Activated T-helper 2 cell treated with anti-CD3 and anti-CD28 coated beads, Interferon-gamma antibody, Interleukin-2, Interleukin-4, amounts not matched to agents 10 μg/mL and 5 μg/mL and 100 μg/mL, durations not matched to agents 14 hours and 24 hours and 36 hours (primary cell): ENCODE measurements at places on chromosomes 16 and 17. TPM values are rescaled to one million over a fixed set of nuclear protein-coding genes. Genes with fewer than 3 reads are reported as not detected.

GRCh38 chr17:78524870-78525510 is 52.2 kb downstream of the DNAH17 start:
- H3K4me3 ChIP-seq = no peak overlapping the region
- no peaks in the 10 kb centered on the region for H3K36me3 ChIP-seq
- DNase-seq = no peak
- H3K4me1 ChIP-seq = no peaks in the 10 kb centered on the region
- H3K27ac ChIP-seq = no peak overlapping the region
- peaks cover 7% of the 10 kb centered on the region for H3K27me3 ChIP-seq

GRCh38 chr17:74796211-74796610 is 20.1 kb upstream of the NAT9 start:
- H3K27me3 ChIP-seq = no peaks in the 10 kb centered on the region
- no peak overlapping the region for H3K27ac ChIP-seq
- peaks cover 6% of the 10 kb centered on the region for H3K4me1 ChIP-seq
- peaks cover 36% of the 10 kb centered on the region for H3K36me3 ChIP-seq
- no peak for DNase-seq

DNA sequence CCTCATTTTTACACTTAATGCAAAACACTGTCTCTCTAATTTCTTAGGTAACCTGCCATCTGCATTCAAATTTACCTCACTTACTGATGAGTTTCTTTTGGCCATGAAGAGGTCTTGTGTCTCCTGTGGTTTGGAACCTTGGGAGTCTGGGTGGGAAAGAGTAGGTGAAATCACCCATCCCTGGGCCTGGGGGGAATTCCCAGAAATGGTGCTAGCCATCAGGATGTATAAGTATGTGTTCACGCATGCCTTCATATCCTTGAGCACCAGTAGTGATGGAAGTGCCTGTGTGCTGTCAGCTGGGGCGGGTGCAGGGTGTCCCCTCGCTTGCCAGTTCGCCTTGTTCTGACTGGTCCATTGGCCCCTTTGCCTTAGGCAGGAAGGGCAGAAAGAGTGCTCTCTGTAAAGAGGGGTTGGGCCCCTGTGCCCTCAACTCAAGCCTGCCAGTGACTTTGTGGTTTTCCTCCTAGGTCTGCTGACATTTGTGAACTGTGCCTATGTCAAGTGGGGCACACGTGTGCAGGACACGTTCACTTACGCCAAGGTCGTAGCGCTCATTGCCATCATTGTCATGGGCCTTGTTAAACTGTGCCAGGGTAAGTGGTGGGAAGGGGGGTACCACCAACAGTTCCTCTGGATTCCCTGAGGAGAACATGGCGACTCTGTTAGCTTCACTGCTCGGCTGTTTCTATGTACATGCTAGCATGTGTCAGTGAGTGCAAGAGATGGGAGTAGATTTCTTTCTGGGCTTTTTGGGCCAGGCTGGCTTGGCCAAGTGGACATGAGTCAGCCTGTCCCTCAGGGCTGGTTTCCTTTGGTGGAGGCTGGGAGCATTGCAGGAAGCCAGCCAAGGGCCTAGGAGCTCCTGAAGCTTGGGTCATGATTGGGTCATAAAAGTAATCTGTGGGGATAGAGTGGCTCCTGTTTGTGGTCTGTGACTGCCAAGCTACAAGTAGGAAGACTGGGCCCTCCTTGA is 23.2 kb downstream of the SLC7A6OS start:
- H3K27me3 ChIP-seq = no peaks in the 10 kb centered on the region
- peaks cover 85% of the 10 kb centered on the region for H3K4me1 ChIP-seq
- H3K4me3 ChIP-seq = peak overlapping the region; percentile 1
- DNase-seq = no peak

- H3K4me3 ChIP-seq = no peak overlapping the region
- H3K36me3 ChIP-seq = peaks cover 9% of the 10 kb centered on the region
- peaks cover 39% of the 10 kb centered on the region for H3K4me1 ChIP-seq
- DNase-seq = no peak
- no peak overlapping the region for H3K27ac ChIP-seq
Observed at GRCh38 chr16:3186946-3187690, 886 bp upstream of the OR1F1 start.

Gene CCL7
- total RNA-seq = not detected in 2 replicates

GRCh38 chr17:35577830-35578196 is 558 bp downstream of the PEX12 start:
- peaks cover 2% of the 10 kb centered on the region for H3K27me3 ChIP-seq
- H3K27ac ChIP-seq = peak overlapping the region; percentile 91
- peaks cover 18% of the 10 kb centered on the region for H3K36me3 ChIP-seq
- H3K4me1 ChIP-seq = peaks cover 25% of the 10 kb centered on the region

- H3K27ac ChIP-seq = no peak overlapping the region
- no peaks in the 10 kb centered on the region for H3K27me3 ChIP-seq
- H3K4me3 ChIP-seq = no peak overlapping the region
- no peak for DNase-seq
- H3K36me3 ChIP-seq = peaks cover 10% of the 10 kb centered on the region
- H3K4me1 ChIP-seq = peaks cover 10% of the 10 kb centered on the region
Observed at GRCh38 chr16:87696726-87697125, 69.1 kb downstream of the KLHDC4 start.

Gene TEKT5
- total RNA-seq = not detected in 2 replicates

DNA sequence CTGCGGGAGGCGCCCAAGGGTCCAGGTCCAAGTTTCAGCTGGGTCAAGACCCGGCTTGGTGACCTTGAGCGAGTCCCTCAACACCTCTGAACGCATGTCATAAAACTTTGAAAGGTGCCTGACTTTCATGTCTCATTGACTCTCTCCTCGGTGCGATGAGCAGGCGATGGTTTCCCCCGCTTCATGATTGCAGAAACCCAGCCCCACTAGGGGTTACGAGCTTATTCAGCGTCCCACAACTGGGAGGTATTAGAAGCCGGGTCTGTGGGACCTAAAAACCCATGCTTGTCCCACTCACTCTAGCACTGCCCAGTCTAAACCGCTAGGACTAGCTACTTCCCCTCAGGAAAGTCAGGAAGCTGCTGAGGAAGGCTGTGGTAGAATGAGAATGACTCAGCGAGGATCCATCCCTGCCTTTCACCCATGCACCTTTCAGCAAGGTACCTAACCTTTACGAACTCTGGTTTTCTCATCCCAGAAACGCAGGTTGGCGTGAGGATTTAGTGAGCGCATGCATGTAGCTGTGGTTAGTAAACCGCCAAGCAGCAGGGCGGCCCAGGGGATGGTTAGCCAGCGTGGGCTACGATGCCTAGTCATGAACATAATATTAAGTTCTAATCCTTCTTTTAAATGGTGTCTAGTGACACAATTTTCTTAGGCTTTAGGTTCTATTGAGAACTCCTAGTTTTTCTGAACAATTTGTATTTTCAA is 26.2 kb upstream of the RFFL start:
- H3K27ac ChIP-seq = peak overlapping the region; percentile 92
- peaks cover 41% of the 10 kb centered on the region for H3K4me1 ChIP-seq
- peak overlapping the region; percentile 84 for H3K4me3 ChIP-seq
- DNase-seq = peak; percentile 26
- no peaks in the 10 kb centered on the region for H3K27me3 ChIP-seq

Gene MRPL10
- 52.2 and 54.1 TPM in 2 replicates for total RNA-seq
